GM13977 (cell line): ENCODE measurements at places on chromosomes 12 and 14.
A peak's percentile ranks its signal among the peaks of the same experiment; 100 is the strongest.

GRCh38 chr14:51846631-51847488 lies 13.6 kb upstream of the GNG2 start:
- peak; percentile 77 for DNase-seq

DNA sequence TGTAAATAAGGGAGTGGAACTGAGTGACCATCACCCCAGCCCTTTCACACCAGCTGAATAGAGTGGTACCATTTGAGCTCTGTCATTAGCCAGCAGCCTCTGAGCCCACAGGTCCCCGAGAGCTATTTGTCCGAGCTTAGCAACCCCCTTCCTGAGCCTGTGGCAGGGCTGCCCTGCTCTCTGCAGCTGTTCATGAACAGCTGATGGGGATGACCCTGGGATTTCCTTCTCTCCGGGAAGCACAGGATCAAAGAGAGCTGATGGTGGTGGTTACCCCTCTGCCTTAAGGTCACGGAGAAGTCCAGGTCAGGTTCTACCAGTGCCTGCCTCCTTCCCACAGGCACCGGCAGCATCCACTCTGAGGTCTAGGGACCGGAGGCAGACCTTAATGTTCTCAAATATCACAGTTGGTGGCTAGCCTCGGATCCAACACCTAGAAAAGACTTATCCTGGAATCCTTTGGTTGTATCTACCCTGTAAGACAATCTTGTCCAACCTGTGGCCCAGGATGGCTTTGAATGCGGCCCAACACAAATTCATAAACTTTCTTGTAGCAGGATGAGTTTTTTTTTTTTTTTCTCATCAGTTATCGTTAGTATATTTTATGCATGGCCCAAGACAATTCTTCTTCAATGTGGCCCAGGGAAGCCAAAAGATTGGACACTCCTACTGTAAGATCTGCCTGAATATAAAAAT lies 81.1 kb downstream of the ESRRB start:
- DNase-seq: no peak

- no peak for DNase-seq
These were observed 181.8 kb downstream of the GRIN2B start for GRCh38 chr12:13799574-13799973.

DNA sequence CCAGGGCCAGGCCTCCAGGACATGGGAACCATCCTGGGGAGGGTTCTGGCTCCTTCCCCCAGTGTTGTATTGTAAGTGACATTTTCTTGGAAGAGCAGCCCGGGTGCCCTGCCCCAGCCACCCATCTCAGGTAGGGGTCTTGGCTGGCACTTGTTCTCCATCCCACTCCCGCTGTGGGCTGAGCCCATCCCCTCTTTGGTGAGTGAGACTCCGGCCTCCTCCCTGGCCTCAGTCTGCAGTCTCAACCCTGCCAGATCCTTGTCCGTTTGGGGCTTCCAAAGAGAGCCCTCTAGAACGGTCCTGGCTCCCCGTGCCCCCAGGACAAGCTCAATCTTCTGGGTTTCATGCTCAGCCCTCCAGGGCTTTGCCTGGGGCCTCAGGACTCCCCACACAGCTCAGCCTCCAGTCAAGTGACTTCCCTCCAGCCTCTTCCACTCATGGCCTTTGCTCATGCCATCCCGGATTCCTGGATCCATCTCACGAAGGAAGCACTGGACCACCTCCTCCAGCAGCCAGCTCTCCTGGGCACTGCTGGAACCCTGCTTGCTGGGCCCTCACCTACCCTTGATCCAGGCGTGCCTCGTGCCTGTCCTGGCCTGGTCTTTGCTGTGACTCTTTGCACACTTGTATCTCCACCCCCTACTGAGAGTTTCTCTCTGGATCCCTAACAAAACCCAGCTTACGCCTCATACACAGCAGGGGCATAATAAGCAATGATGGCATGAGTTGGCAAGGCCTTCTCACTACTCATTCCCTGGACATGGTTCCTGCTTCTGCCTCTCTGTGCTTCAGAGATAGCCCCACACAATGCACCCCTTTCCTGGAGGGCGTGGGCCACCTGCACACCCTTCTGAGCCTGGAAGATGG lies 297.4 kb upstream of the RTL1 start:
- DNase-seq: no peak
